ENCODE measurements at places on chromosomes 6 and 20.

DNA sequence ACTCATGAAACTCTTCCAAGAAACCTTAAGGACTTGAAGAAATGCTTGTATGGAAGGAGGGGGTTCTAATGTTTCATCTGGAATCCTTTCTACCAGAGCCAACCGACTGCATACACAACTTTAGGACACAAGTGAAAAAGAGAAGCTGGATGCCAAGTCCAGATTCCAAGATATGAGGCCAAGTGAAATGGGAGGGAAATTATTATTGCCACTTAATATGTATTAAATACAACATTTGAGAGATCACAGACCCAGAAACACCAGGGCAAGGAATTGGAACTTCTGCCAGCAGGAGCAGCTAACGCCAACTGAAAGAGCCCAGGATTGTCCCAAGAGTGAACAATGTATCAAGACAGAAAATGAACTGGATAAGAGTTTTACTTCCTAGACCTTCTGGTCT lies 144.2 kb downstream of the ARHGAP18 start:
- DNase-seq = no peak

GRCh38 chr6:1049900-1050299 lies 262.0 kb upstream of the FOXQ1 start:
- DNase-seq = no peak

DNA sequence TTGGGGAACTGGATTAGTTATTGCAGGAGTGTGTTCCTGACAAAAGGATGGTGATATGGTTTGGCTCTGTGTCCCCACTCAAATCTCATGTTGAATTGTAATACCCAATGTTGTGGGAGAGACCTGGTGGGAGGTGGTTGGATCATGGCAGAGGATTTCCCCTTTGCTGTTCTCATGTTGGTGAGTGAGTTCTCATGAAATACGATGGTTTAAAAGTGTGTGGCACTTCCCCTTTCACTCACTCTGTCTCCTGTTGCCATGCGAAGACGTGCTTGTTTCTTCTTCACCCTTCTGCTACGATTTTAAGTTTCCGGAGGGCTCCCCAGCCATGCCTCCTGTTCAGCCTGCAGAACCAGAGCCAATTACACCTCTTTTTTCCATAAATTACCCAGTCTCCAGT lies 16.2 kb upstream of the TREM1 start:
- DNase-seq = no peak

DNA sequence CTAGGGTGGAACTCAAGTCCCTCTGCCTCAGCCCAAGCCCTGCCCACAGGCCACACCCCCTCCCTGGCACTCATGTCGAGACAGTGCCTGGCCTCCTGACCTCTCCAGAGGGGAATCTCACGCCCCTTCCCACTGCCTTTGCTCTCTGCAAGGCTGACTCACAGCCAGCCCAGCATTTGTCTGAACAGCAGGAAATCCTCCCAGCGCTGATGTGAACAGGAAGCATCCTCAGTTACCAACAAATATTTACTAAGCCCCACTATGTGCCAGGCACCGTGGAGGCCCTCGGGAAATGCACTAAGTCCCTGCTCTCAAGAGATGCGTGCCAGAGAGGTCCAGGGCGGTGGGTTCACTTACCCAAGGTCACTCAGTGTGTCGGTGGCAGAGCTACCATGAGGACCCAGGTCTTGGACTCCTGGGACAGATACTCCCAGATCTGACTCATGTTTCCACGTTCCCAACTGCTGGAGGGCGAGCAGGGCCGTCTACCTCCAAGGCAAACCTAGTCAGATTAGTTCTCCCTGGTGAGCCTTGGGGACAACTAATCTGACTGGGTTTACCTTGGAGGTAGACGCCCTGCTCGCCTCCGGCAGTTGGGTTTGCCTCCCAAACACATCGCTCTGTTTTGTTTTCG lies 7.8 kb downstream of the ADA start:
- DNase-seq = no peak

DNA sequence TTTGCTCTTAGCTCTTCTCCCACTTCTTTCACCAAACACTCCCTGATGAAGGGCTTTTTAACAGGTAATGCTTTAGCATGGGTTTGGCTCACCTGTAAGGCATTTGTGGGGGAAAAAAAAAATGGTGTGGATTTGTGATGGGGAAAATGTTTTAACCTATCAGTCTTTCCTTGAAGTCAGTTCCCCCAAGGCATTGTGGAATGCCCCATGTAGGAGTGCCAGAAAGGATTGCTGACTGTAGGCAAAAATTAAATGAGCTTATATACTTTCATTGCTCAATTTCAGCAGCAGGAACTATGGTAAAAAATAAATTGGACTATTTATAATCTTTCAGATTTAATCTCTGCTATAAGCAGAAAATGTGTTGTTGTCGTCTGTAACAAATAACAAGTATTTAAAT lies 10.6 kb upstream of the SASH1 start:
- no peak for DNase-seq

DNA sequence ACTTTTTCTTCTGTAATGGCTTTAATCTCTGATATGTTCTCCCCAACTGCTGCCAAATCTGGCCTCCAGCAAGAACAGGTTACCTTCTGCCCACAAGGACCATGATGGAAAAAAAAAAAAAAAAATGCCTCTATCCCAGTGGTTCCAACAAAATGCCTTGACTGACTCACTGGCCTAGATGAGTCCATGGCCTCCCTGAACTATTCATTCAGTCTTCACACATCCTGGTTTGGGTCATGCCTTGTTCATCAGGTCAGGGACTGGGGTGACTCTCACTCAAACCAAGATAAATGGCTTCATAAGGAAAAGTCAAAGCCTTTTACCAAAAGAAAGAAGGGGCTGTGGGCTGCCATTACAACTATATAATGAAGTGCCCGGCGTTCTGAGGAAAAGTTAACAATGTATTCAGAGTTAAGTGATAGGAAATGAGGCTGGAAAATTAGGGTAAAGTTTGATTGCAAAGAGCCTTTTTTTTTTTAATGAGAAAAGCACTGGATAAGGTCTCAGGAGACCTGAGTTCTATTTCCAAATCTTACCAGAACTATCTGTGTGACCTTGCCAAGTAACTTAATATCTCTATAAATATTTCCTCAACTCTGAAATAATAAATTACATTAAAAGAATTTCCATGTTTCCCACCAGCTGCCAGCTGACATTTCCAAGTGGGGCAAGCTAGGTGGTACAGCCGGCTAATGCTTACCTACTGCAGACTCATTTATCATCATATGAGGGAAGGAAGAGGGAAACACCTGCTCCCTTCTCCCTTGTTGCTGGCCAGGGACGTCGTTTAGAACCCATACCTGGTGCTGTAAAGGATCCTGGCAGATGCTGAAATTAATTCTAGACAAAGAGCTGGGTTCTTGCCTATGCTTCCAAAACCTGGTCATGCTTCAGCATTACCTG lies 380.0 kb upstream of the MARCKS start:
- peak; percentile 16 for DNase-seq

- no peak for DNase-seq
Measured at GRCh38 chr6:65186826-65187225, 520.2 kb downstream of the EYS start.

DNA sequence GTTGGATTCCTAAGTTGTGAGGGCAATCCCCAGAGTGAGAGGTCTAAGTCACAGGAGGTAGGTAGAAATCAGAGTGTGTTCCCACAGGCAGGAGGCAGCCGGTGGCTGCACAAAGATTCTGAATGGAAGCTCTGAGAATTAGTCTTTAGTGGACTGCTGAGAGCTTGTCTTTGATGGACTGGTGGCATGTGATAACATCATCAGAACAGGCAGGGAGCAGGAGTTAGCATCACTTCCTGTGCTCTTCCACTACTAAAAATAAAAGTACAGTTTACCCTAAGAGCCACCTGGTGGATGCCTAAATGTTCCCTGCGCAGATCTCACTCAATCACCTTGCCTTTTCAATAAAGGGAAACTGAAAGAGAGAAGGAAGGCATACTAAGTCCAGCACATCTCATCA lies 294.6 kb upstream of the POU3F2 start:
- DNase-seq = no peak

DNA sequence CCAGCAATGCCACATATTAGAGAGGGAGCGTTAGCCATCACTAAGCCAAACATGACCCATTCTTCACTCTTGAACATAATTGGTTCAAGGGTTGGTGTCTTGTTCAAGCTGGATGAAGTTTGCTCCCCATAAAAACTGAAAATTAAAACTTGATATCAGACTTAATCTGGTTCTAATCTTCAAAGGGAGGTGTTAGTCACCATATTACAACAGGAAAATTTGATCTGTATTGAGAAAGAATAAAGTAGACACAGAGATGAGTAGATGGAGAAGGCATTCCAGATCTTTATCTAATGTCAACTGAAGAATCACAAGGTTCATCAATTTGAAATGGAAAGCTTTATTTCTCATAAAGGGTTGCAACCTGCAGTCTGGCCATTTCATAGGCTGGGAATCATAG lies 972.8 kb downstream of the HACE1 start:
- DNase-seq = no peak

- DNase-seq = no peak
Measured at GRCh38 chr6:7758456-7758855, 32.6 kb downstream of the BMP6 start.

DNA sequence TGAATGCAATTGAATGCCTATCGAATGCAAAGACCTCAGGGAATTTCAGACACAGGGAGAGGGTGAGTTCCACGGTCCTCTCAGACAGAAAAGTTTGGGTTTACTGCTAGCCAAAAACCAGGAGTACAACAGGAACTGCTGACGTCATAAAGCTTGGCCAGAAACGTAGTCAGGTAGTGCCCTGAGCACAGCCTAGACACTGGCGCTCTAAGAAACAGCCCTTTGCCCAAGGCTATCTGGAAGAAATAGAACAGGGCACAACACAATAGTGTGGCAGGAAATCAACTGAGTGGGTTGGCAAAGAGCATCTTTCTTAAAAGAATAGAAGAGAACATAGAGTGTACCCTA lies 58.0 kb downstream of the GFOD1 start:
- no peak for DNase-seq

DNA sequence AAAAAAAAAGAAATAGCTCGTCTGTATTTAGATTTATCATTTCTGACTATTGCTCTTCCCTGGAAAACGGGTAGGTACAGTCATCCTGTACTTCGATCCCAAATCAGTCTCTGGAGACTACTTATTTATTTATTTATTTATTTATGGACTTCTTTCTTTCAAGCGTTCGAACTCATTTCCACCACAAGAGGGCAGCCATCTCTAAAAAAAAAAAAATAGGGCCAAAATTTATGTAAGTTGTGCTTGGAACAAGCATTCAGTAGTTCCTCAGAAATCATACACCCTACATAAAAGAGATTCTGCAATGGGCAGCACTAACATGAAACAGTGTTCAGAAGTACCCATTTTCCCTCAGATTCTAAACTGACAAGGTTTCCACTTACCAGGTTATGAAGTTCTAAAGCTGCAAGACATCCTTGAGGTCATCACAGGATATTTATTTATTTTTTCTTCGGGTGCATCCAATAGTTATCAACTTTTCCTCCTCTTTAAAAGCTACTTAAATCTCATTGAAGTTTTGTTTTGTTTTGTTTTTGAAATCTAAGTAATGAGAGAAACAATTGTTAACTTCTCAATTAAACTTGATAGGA lies 1.9 kb upstream of the BMP2 start:
- peak; percentile 64 for DNase-seq

- no peak for DNase-seq
Measured at GRCh38 chr6:33443619-33444504, 10.5 kb upstream of the ZBTB9 start.

DNA sequence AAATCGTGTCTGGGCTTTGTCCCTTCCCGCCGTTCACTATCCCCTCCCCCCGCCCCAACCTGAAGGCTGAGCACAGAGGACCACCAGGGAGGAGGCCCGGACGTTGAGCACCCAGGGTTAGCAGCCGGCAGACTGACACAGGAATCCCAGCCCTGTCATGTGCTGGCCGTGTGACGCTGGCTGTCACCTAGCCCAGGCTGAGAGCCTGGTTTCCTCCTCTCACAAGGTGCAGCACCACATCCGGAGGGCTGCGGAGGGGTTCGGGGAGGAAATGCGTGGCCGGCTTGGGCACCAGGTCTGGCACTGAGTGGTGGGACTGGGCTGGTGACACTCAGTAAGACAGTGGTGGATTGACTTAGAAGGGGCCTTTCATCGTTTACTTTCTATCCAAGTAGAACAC lies 4.6 kb upstream of the LSM14B start:
- no peak for DNase-seq

DNA sequence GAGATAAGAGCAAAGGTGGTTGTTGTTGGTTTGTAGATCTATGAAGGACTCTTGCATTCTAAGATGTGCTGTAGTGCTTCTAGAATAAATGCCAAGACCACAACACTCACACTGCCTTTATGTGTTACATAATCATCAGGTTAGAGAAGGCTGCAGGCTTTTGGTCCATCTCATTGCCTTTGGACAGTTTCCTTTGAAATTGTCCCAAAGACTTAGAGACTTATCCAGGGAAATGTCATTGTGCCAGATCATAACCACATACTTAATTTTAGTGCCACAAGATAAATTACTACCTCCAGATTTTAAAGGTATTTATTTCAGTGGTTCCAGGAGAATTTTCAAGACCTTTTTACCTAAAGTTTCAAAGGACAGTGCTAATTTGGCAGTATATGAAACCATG lies 666.6 kb upstream of the CITED2 start:
- no peak for DNase-seq

- DNase-seq = no peak
Measured at GRCh38 chr20:54112221-54112884, 42.0 kb upstream of the BCAS1 start.

DNA sequence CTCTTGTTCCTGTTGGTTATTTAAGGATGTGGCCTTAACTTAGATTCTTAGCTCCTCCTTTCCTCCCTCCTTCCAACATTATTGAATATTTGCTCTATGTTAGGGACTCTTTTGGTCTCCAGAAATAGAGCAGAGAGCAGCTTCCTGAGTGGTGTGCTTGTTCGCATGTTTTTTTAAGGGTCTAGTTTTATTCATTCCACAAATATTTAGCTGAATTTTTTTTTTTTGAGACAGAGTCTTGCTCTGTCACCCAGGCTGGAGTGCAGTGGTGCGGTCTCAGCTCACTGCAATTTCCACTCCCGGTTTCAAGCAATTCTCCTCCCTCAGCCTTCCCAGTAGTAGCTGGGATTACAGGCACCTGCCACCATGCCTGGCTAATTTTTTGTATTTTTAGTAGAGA lies 169.2 kb downstream of the ZFAND3 start:
- DNase-seq = no peak

DNA sequence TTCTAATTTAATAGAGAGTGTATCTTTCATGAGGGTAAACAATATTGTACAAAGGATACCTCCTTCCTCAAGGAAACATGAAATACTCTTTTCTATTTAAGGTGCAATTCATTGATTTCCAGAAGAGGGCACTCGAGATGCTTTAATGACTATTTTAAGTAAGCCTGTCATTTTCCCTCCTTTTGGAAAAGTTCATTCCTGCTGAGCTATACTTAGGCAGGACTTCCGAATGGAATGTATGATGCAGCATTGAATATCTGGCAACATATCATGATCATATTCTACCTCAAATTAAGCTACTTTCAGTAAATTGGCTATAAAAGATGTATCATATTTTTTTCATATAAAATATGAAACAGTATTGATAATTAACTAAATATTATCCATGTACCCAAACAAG lies 5.0 kb downstream of the DST start:
- no peak for DNase-seq

- no peak for DNase-seq
Measured at GRCh38 chr6:90860822-90861601, 274.1 kb upstream of the MAP3K7 start.
